ENCODE measurements at places on chromosomes 6 and 20. TPM values are rescaled to one million over a fixed set of nuclear protein-coding genes. Genes with fewer than 3 reads are reported as not detected.

TPBG gene
- total RNA-seq, result 87.8 TPM

SRSF12 gene
- 1.0 TPM for total RNA-seq

ZNF165 gene
- total RNA-seq, result 0.16 TPM

RAB23 gene
- total RNA-seq, result 23.5 TPM

HTR1B gene
- 0.32 TPM for total RNA-seq

PRL gene
- not detected for total RNA-seq

BPIFB4 gene
- total RNA-seq, result not detected

PRPH2 gene
- total RNA-seq, result 2.5 TPM

ENPP5 gene
- 1.0 TPM for total RNA-seq

VGLL2 gene
- not detected for total RNA-seq

SYCP2L gene
- total RNA-seq, result not detected

PDRG1 gene
- total RNA-seq, result 13.5 TPM

ZNF391 gene
- 3.3 TPM for total RNA-seq

CNKSR3 gene
- total RNA-seq, result 1.8 TPM

Measured in epithelial cell of alveolus of lung (primary cell).